ENCODE measurements at places on chromosomes 1 and 21.
A peak's percentile ranks its signal among the peaks of the same experiment; 100 is the strongest.

DNA sequence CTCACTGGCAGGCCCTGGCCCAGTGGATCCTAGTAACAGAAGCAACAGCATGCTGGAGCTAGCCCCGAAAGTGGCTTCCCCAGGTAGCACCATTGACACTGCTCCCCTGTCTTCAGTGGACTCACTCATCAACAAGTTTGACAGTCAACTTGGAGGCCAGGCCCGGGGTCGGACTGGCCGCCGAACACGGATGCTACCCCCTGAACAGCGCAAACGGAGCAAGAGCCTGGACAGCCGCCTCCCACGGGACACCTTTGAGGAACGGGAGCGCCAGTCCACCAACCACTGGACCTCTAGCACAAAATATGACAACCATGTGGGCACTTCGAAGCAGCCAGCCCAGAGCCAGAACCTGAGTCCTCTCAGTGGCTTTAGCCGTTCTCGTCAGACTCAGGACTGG, 7.7 kb downstream of the CGN start:
- DNase-seq, result no peak

GRCh38 chr1:50735443-50735842, 224.6 kb downstream of the FAF1 start:
- DNase-seq, result no peak

DNA sequence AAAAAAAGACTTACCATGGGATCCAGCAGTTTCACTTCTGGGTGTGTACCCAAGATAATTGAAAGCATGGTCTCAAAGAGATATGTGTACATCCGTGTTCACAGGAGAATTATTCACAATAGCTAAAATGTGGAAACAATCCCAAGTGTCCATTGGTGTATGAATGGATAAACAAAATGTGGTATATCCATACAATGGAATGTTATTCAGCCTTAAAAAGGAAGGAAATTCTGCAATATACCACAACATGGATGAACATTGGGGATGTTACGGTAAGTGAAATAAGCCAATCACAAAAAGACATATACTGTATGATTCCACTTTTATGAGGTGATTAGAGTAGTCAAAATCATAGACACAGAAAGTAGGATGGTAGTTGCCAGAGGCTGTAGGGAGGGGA, 7.0 kb upstream of the TUT4 start:
- no peak for DNase-seq

- DNase-seq, result no peak
Measured at GRCh38 chr1:66723985-66724384, 28.3 kb upstream of the DYNLT5 start.

DNA sequence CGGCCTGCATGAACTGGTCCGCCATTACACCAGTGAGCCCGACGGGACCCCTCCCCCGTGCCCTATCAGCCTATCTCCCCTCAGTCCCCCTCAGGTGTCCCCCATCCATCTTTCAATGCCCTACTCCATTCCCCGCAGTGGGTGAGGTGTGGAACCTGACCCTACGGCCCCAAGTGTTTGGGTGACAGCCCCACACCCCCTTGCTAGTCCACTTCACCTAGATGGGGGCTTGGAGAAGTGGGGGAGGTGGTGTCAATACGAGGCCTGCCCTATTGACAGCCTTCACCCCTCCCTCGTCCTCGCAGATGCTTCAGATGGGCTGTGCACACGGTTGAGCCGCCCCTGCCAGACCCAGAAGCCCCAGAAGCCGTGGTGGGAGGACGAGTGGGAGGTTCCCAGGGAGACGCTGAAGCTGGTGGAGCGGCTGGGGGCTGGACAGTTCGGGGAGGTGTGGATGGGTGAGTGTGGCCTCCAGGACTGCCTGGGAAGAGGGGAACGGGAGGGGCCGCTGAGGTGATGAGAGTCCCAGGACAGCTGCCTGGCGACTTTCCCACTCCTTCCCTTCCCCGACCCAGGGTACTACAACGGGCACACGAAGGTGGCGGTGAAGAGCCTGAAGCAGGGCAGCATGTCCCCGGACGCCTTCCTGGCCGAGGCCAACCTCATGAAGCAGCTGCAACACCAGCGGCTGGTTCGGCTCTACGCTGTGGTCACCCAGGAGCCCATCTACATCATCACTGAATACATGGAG, 15.7 kb upstream of the HDAC1 start:
- DNase-seq, result no peak

- no peak for DNase-seq
Measured at GRCh38 chr1:100250264-100250663, 630 bp upstream of the DBT start.

DNA sequence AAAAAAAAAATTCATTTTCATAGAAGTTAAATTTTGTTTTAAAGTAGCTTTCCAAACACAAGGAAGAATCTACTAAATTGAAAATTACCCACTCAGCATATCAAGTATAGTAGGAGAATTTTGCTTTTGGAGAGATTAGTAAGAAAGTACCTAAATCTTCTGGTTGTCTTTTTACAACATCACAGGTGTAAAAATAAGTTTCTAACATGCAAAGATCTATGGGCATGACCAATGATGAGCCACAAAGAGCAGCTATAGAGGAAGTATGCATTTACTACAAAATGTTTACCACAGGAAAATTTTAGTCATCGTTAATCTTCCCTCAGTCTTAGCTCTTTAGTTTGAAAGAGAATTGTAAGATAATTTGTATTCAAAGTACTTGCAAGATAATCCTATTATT, 28.1 kb downstream of the ANGPTL3 start:
- no peak for DNase-seq

DNA sequence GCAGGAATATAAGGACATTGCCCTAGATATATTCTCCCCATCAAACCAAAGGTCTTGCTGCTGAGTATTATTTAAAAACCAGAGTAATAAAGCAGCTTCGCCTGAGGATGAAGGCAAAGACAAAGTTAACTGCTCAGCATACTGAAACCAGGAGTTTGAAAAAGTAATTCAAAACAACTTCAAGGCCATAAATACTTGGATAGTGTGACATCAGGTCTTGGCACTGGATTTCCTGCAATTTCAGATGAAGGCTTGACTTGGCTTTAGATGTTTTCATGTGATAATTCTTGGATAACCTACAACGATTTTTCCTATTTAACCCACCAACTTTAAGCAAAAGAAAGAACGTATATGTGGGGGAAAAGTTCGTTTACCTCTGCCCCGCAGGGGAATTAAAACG, 10.6 kb downstream of the SOD1 start:
- no peak for DNase-seq

DNA sequence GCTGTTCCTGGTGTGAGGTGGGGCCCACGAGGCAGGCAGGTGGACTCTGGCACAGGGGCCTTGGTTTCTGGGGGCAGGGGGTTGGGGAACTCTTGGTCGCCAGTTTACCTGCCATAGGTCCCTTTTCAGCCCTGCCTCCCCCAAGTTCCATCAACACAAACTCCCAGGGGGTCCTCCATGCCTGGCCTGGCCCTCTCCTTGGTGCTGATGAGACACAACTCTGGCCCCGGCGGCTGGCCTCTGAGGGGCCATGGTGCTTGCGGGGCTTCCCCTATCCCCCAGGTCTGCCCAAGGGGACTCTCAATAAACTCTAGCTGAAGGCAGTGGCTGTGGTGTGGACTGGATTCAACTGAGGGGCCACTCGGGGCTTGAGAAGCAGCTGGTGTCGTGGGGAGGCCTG, 16.0 kb downstream of the HTR6 start:
- no peak for DNase-seq

- no peak for DNase-seq
Measured at GRCh38 chr1:65872301-65872700, 79.6 kb downstream of the PDE4B start.

DNA sequence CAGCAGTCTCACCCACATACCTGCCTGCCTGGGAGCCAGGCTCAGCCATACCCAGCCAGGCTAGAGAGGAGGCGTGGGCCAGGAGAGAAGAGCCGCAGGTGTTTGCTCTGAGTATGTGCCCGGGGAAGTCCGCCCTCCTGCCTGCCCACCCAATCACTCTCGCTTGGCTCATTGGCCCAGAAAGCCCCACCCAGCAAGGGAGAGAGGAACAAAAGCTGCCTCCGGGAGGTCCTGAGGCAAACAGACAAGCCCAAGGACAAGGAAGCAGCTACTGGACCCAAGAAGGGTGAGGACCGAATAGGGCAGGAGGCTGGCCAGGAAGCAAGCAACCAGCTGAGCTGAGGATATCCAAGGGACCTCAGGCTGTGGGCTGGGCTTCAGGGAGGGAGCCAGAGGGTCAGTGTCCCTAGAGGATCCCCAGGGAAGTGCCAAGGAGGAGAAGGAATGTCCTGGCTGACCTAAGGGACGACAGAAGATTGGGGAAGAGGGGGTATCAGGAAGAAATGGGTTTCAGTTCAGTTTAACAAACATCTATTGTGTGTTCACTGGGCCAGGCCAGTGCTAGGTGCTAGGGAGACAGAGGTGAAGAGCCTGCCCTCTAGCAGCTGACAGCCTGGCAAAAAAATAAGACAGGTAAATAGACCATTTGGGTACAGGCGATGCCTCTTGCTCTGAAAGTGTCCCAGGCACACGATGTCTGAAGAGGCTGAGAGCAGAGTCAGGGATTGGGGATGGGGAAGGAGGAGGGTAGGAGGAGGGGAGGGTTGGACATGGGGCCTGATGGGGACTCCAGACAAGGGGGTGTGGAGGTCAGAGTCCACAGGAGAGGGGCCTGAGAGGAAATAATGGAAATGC, at the start of gene GJB4:
GJB4 (plus strand) TSS at position 238 of the 855 bp plus-strand sequence. CDS start 1,515 bp downstream, outside the sequence.
- DNase-seq, result no peak

GRCh38 chr1:193658691-193659090, 472.3 kb upstream of the B3GALT2 start:
- DNase-seq, result no peak

DNA sequence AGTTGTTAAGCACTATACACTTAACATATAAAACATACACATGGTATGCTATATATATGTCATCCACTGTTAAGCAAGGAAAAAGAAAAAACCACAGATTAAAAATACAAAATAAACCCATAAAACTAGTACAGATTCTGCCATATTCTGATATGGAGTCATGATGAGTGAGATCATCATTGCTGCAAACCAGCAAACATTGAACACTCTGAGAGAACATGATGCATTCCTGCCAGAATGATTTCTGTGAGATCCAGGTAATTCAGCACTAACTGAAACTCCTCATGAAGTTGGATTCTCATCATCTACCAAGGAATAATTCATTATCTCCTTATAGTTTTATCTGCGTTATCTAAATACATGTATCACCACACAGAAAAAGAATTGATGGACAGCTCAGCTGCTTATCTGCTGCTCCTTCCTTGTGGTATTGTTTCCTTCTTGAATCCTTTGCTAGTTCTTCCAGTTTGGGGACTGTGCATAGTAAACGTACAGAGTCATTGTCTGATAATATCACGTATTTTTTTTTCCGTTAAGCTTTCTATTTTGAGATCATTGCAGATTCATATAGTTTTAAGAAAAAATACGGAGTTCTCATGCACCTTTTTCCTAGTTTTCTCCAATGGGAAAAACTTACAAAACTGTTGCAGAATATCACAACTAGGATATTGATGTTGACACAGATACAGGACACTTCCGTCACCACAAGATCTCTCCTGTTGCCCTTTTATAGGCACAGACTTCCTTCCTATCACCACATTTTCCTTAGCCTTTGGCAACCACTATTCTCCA, 9.3 kb downstream of the RAB4A start:
- no peak for DNase-seq

DNA sequence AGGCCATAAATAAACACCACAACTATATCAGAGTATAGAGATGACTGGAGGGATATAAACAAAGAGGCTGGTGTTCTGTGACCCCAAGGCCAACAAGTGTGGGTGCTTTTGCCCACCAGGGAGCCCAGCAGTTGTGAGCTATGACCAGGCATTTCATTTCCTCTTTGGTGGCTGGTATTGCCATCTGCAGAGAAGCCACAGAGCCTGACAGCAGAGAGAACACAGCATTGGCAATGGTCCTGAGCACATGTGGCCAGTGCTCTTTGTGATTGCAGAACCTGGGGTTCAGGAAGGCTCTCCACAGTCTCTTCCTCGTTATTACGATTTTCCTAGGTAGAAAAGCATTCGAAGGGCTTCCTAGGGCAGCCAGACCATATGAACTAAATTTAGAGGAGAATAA, 112.3 kb downstream of the TM2D1 start:
- no peak for DNase-seq

- no peak for DNase-seq
Measured at GRCh38 chr1:42105025-42105424, 48.2 kb upstream of the GUCA2B start.

GRCh38 chr1:65434255-65434654, 13.8 kb downstream of the LEPR start:
- no peak for DNase-seq

DNA sequence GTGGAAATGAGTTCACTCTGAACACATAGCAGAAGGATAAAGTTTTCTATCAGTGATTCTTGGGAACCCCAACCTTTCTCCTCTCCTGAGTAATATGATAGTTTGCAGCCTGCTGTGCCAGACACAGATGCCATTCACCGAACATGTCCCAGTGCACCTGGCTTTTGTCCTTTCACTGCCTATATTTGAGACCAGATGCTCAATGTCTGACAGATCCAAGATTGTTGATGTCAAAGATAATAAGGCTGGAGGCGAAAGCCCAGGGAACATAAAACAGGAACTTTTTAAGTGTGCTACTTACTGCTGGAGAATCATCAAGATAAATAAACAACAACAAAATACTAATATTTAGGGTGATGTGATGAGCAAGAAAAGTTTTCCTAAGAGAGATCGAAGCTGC, 139.3 kb downstream of the TIAM1 start:
- peak; percentile 6 for DNase-seq

DNA sequence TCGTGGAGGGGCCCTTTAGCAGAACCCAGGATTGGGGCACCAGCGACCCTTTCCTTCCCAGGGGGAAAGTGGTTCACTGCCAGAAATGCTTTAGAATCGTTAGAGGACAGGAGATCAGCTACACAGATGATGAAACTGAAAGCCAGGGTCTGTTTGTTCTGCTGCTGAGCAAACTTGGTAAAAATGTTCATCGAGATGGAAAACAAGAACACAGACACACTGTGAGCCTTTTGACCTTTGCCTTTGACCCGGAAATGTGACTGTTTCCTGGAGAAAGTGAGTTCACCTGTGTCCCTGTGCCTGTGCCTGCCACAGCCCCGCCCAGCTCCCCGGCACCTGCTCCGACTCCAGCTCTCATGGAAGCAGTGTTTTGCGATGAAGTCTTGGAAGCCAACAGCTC, 234.3 kb downstream of the CAMTA1 start:
- DNase-seq, result no peak

DNA sequence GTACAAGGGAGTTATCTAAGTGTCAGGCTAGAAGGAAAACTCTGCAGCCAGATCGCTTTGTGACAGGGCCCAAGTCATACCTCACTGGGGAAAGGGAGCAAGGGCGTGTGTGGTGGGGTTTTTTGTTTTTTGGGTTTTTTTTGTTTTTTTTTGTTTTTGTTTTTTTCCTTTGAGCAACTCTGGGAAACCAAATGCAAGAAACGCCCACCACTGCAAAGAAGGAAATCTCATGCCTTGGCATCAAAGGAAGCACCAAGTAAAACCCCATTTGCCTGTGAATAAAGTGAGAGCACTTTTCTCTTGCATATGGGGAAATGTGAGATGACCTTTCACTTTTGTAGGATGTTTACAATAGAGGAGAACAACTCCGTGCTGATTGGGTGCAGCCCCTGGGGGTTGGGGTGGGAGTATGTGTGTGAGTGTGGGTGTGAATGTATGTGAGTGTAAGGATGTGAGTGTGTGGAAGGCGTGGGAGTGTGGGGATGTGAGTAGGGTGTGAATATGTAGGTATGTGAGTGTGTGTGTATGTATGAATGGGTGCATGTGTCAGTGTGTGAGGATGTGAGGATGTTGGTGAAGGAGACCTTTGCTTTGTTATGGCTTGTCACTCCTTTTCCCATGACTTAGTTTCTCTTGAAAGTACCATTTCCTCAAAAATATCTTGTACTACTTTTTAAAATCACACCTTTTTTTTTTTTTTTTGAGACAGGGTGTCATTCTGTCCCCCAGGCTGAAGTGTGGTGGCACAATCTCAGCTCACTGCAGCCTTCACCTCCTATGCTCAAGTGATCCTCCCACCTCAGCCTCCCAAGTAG, 34.6 kb downstream of the IL12RB2 start:
- DNase-seq, result no peak

All from NCI-H524 (cell line).